ENCODE measurements at places on chromosomes 12 and 14.
A peak's percentile ranks its signal among the peaks of the same experiment; 100 is the strongest.

DNA sequence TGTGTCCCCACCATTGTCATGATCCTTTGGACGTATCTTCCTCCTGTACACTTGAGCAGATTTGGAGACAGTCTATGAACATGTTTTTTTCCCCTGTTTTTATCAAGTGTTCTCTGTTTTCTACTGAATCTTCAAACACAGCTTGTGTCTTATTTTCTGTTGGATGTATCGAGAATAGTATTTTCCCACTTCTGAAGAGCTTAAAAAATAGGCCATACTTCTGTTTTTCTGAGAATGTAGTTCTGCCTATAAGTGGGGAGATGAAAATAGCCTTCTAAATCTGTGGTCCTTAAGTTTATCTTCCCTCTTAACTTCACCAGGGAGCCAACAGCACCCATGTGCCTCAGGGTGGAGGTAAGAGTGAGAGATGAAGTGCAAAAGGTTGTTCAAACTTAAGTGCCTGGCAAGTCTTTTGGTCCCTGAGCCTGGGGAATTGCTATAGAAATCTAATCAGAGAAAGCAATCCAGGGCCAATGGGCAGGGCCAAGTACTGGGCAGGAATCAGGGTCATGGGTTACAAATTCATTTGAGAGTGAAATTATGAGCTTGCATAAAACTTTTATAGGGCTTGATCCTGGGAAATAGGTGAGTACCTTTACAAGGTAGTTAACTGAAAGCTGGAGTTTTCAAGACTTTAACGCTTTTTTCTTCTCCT lies 58.9 kb downstream of the ARF6 start:
- DNase-seq: no peak

DNA sequence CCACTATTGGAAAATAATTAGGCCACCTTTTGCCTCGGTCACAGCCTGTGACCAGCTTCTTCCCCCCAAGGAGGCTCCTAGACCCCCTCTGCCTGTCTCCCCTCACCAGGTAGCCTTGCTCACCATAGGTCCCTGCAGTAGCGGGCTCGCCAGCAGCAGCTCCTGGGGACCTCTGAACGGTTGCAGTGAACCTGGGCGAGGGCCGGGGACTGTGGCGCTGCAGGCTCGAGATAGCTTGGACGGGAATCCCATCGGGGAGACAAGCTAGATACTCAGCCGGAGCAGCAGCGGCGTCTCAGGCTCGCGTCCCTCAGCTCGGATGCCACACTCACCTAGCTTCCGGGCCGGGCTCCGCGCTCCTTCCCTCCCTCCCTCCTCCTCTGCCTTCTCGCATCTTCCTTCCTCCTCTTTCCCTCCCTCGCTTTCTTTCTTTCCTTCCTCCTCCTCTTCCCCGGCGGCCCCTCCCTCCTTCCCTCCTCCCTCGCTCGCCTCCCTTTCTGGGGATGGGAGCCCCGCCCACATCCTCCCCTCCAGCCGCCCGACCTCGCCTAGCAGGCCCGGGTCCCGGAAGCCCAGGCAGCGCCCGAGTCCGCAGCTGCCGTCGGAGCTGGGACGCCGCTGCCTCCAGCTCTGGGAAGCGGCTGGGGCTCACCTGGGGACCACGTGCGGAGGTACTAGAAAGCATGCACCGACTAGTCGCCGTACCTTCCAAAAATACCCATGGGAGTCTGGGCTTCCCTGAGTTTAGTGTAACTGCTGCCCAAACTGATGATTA lies at the start of gene BMP4:
Gene BMP4 (minus strand): TSS at position 399 of the 775 bp plus-strand sequence. CDS start 4,603 bp downstream, outside the sequence.
- no peak for DNase-seq

- DNase-seq: no peak
Observed at GRCh38 chr14:51535443-51536044, 116.2 kb upstream of the FRMD6 start.

- DNase-seq: no peak
Observed at GRCh38 chr12:2376908-2377657, 324.3 kb downstream of the CACNA1C start.

- DNase-seq: no peak
Observed at GRCh38 chr12:70759161-70759918, 122.1 kb upstream of the PTPRB start.

DNA sequence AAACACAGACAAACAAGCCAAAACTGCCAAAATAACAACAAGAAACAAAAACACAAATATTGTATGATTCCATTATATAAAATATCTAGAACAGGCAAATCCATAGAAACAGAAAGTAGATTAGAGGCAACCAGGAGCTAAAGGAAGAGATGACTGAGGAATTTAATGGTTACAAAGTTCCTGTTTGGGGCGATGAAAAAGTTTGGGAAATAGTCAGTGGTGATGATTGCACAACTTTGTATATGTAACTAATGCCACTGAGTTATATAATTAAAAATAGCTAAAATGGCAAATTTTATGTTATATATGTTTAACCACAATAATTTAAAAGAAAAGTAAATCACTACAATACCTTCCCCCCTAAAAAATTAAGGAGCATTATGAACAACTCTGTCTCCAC lies 24.5 kb downstream of the GNPTAB start:
- DNase-seq: no peak

GRCh38 chr12:94571556-94571955 lies 78.8 kb downstream of the TMCC3 start:
- DNase-seq: no peak

DNA sequence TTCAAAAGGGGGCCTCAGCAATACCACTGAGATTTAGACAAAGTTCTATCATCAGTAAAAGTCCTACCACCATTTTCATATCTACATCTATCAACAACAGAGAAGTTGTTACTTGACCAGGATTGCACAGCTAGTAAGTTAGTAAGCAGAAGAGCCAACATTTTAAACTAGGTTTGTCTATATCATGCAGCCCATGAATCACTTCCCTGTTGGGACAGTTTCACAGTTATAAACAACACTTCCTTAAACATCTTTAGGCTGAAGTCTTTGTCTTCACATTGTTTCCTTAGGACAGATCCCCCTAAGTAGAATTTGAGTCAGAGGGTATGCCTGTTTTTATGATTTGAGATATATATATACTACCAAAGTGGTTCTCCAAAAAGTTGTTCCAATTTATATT lies 68.5 kb downstream of the DAO start:
- peak; percentile 6 for DNase-seq
